Pancreas (tissue), 10 donors: ENCODE measurements at places on chromosomes 2 and 18.
A peak's percentile ranks its signal among the peaks of the same experiment; 100 is the strongest.

- DNase-seq = no peak
These were observed 684.3 kb downstream of the KCNJ3 start for GRCh38 chr2:155382776-155383175.

GRCh38 chr2:120551522-120551921 lies 184.1 kb upstream of the GLI2 start:
- DNase-seq = no peak

DNA sequence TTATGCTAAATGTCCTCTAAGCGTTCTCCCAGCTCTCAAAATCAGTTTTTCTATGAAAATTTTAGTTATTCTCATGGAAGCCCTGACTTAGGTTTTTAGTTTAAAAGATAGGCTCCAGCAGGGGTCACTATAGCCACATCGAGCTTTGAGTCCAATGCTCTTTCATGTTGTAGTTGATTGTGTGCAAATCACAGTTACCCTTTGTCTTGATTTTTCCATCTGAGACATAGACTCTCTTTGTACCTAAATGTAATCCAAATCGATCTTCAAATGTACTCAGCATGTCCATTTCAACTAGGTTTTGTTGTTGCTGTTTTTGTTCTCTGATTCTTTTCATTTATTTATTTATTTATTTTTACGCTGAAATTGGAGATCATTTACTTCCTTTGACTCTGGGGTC lies 26.4 kb upstream of the MSTN start:
- no peak for DNase-seq

- DNase-seq = no peak
These were observed 25.8 kb upstream of the ZNF397 start for GRCh38 chr18:35215026-35215425.

DNA sequence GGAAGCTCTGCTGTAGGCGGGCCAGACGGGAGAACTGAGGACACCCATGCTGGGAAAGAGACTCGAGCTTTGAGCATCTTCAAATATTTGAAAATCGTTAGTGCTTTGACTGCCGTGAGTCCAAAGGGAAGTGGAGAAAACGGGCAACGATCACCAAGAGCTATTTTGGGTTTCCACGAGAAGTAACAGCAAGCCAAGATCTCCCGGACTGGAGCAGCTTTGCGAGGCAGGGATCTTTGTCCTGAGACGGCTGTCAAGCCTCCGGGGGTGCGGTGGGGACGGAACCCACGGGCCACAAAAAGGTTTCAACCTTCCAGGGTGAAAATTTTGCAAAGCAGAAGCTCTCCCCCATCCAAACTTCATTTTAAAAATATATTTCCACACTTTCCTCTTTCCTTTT lies 195.8 kb downstream of the NDUFA10 start:
- DNase-seq = peak; percentile 1
